ENCODE measurements at places on chromosomes 2 and 18.

DNA sequence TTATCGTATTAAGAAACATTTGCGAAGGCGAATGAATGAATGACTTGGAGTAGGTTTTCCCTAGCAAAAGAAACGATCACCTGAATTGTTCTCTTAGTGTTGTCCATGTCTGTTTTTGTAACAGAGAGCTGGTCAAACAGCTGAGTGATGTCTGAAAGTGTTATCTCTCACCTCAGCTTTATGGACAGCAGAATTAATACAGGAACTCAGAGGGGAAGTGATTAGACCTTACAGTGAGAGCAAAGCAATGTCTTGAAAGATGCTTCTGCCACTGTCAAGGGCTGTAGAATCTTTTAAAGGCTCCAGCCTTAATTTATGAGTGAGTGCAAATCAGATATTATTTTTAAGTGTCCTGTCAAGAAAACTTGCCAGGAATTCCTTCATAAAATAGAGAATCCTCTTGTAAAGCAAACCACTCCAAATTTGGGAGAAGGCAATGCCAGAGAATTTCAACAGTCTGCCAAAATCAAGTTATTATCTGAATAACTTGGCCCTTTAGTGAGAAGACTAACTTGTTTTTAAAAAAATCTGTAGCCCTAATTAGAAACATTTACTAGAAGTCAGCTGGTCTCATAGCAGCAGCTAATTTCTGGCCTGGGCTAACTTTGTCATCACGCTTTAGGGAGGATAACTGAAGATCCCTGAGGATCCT lies 60.7 kb downstream of the CDC42EP3 start:
- DNase-seq, result no peak

GRCh38 chr18:12540751-12541150 lies 117.2 kb downstream of the SPIRE1 start:
- DNase-seq, result no peak

GRCh38 chr2:158412206-158412605 lies 44.3 kb downstream of the CCDC148 start:
- DNase-seq, result no peak

DNA sequence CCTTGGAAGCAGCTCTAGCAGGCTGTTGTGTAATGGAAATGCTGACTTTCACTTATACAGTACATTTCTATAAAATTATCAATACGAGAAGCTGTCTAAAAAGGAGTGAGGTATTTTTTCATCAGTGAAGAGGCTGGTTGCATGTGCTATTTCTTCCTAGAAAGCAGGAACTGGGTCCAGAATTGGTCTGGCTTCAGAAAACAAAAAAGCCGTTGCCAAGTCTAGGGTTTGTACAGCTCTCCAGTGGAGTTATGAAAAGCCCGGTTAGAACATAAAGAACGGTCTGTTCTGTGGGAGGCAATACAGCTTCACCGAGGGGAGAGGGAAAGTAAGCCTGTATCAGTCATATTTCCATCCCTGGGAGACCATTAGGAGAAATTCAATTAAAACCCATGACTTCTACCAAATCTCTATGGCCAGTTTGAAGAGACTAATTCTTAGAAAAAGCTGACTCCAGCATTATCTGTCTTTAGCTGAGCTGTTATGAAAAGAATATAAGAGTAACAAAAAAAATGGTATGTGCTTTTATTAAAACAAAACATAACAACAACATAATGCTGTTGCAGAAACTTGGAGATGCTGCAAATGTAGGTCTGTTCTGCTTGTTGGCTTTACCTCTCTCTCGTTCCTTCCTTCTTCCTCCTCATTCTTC lies 217.0 kb downstream of the CMPK2 start:
- DNase-seq, result no peak

DNA sequence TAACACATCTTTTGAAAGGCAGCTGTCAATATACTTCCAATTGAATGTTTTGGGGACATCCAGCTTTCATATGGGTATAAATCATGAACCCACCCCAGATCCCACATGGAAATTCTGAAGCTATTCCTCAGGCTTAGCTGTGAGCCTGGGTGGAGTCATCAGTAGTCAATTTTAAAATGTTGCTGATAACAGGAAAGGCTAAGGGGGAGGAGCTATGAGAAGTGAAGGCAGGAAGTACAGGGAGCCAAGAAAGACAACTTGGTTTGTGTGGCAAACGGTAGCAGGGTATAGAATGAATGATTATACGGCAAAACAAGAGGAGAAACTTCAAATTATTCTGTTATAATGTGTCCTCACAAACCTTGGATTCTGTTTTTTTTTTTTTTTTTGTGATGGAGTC lies 108.6 kb downstream of the QPCT start:
- no peak for DNase-seq

DNA sequence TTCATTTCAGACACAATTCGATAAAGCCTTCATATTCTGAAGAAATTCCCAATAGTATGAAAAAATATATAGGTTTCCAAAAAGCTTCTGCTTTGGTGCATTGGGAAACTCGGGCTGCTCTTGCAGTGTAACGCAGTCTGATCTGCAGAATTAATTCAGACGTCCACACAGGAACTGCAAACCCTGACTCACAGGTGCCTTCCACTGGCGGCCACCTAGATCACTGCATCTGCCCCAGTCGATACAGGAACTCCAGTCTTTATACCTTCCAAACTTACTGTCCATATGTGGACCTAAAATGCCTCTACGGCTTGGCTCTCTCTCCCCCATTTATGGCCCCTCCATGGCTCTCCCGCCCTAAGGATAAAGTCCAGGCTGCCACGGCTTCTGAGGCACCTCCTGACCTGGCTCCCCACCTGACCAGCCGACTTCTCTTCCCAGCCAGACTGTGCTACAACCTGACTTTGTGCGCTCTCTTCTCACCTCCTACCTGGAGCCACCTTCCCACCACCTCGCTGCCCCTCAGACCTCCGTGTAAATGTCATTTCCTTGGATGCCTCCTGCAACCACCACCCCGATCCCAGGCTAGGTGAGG lies 39.7 kb downstream of the L3MBTL4 start:
- DNase-seq, result no peak

DNA sequence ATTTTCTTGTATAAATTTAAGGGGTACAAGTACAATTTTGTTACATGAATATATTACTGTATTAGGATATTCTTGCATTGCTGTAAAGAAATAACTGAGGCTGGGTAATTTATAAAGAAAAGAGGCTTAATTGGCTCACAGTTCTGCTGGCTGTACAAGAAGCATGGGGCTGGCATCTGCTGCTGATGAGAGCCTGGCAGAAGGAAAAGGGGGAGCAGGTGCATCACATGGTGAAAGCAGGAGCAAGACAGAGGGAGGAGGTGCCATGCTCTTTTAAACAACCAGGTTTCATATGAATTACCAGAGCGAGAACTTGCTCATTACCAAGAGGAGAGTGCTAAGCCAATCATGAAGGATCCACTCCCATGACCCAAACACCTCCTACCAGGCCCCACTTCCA lies 399.5 kb upstream of the RAB6C start:
- DNase-seq, result no peak

DNA sequence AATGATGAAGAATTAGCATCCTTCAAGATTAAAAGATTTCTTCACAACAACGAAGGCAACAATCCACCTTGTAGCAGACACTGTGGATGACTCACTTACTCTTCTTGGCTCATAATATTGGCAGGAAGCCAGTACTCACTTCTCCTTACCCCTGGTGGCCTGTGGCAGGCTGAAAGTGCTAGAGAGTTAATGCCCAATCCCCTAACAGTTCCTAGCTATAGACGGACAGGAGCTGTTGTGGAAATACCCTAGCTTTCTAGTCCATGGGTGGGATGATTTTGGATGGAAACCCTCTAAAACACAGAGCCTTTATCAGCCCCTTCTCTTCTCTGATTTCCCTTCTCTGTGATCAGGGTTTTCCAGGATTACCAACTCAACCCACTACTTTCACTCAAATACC lies 128.6 kb upstream of the NYAP2 start:
- peak; percentile 5 for DNase-seq

DNA sequence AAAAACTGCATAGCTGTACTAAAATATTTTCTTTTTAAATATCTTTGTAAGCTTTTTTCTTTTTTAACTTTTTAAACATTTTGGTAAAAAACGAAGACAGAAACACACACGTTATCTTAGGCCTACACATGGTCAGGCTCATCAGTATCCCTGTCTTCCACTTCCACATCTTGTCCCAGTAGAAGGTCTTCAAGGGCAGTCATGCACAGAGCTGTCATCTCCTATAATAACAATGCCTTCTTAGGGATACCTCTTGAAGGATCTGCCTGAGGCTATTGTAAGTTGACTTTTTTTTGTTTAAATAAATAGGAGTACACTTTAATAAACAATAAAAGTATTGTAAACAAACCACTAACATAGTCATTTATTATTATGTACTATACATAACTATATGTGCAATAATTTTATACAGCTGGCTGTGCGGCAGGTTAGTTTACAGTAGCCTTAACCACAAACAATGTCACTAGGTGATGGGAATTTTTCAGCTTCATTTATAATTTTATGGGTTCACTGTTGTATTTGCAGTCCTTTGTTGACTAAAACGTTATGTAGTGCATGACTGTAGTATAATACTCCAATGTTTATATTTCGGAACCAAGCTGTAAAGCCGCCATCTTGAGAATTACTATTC lies 124.4 kb downstream of the MAP4K4 start:
- DNase-seq, result no peak

GRCh38 chr2:28621172-28622100 lies 125.6 kb downstream of the PLB1 start:
- peak; percentile 65 for DNase-seq

DNA sequence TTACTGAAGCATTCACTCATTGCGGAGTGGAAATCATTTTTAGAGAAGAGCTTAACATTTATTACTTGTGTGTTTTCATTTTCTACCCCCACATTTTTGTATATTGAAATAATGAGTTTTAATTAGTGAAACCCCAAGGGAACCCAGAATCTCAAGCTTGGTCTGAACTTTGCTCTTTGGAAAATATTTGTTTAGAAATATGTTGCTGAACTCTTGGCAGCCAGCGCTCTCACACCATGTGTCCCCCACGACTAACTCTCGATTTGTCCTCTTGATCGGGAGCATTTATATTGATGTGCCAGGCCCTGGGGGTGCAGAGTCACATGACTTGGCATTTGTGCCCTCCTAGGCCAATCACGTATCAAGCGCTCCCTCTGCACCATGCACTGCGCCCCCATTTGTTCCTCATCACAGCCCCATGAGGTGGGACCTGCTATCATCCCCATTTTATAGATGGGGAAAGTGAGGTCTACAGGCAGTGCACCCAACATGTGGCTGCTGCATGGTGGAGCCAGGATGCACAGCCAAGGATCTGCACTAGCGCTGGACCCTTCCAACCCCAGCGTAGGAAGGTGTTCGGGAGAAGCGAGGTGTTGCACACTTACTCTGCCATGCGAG lies 149.7 kb downstream of the NCK2 start:
- no peak for DNase-seq

GRCh38 chr2:13115643-13116042 lies 398.9 kb downstream of the TRIB2 start:
- no peak for DNase-seq

DNA sequence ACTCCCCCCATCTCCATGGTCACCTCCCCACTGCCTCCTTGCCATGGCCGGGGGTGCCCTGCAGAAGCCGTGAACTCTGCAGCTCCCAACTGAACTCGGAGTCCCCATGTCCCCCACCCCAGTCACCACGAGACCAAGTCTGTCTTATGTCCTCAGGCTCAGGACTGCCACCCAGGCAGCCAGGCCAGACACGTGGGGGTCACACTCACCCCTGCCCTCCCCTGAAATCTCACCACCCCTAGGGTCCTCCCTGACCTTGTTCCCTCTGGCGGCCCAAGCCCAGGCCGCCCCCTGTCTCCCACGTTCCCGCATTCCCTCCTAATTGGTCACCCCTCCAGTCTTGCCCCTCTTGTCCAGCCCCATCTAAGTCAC lies 11.0 kb downstream of the AQP12A start:
- DNase-seq, result no peak

GRCh38 chr2:199855812-199856211 lies 4.8 kb upstream of the FTCDNL1 start:
- no peak for DNase-seq

GRCh38 chr2:5041501-5041900 lies 650.7 kb upstream of the SOX11 start:
- no peak for DNase-seq

DNA sequence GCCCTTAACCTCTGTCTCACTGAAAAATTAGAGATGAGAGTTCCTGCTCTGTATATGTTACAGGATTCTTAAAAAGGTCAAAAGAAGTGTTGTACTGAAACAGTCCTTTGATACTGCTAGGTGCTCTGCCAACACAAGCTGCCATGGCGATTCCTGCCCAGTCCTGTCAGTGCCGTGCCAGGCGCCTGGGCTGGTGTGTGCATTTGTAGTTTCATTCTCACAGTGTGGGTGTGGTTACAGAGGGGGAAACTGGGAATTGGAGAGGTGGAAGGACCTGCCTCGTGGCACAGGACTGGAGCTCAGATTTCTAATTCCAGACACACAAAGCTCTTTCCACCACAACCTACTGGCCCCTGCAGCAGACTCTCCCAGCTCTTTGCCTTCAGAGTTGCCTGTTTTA lies 122.3 kb upstream of the RAB6C start:
- no peak for DNase-seq

DNA sequence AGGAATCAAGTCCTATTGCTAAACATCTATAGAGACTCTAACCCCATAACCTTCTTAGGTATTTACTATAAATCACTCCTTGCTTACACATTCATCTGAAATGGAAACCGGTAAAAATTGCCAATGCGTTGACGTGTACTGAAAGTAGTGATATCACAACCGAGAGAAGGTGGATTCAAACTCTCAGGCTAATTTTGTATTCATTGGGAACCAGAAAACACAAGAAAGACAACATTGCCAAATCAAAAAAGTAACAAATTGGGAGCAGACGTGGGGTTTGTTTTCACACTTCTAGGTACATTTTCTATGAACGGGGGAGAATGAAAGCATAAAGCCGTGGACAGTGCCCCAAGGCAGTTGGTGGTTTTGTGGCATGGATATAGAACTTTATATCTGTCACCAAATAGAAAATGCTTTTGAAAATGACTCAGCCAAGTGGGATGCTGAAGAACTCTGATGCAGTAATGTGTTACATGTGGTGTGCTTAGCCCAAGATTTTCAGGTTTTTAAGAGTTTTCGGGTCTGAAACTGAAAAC lies 155.1 kb upstream of the RASGRP3 start:
- DNase-seq, result peak; percentile 46

DNA sequence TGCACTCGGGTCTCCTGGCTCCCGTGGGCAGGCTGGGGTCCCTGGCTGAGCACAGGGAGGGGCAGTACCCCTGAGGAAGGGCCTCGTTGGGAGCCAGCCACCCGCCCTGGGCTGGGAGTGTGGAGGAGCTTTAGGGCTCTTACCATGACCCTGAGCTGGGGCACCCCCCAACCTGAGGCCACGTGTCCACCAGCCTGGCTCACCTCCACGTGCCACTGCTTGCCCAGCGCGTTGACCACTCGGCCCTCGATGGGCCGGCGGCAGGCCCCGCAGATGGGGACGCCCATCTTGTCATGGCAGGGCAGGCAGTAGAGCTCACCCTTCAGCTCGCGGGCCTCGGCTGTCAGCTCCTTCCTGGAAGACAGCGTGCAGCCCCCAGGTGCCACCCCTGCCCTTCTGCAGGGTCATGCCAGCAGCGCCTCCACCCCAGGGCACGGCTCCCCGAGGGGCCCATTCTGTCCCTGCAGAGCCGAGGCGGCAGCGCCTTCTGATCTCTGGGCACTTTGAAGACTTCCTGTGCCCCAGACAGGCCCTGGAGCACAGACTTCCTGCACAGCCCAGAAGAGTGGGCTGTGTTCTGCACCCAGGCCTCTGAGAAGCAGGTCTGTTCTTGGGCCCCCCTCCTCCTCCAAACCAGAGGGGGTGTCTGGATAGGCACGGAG lies 4.0 kb upstream of the GPR17 start:
- peak; percentile 46 for DNase-seq
